ENCODE measurements at places on chromosomes 11 and 22.

GRCh38 chr11:68680541-68681231, 3.7 kb upstream of the GAL start:
- peak; percentile 33 for DNase-seq

DNA sequence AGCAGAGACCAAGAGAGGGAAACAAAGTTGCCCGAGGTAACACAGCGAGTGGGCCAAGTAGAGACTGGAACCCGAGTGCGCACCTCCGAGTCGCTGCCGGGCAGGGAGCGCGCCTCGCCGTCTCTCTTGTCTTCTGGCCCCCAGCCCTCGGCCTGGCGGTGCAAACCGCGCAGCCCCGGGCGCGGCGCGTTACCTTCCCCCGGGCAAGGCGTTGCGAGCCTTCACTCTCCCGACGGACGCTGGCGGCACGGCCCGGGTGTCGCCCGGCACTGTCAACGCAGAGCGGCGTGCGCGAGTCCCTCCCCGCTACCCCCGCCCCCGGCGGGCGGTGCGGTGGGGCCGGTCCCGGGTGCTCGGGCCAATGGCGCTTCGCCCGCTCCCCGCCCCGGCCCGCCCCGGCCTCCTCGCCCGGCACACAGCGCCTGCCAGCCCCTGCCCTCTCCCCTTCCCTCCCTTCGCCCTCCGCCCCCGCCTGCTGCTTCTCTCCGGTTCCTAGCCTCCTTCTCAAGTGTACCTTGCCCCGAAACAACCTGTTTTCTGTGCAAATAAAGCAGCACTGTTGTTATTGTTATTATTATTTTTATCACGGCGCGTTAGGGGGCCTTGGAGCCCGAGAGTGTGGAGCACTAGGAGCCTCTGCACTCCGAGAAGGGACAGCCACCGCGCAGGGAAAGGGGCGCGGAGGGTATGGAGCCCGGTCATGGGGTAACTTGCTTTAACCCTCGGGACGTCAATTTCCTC, at the start of gene SYTL2:
TSS of gene SYTL2 (minus strand) at position 271 of the 741 bp plus-strand sequence. CDS start 53,416 bp downstream, outside the sequence.
- DNase-seq, result peak; percentile 84

- no peak for DNase-seq
Measured at GRCh38 chr11:129787532-129788155, 28.0 kb upstream of the TMEM45B start.

DNA sequence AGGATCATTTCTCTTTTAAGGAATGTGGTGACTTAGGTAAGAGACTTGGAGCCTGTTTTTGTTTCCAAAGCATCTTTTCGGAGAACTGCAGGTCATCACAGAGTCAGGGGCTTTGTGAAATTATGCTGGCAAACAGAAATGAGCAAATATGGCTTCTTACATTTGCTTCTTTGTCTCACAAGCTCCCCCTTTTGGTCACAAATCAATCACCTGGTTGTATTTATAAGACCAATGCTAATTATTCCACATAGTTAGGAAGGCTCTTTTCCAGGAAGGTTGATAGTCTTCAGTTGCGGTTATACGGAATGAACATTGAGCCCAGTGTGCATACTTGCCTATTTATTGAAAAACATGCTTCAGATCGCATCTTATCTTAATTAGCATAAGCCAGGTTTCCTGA, 34.6 kb upstream of the CEP126 start:
- peak; percentile 42 for DNase-seq
